ENCODE measurements at places on chromosomes 7 and 10. TPM values are rescaled to one million over a fixed set of nuclear protein-coding genes. Genes with fewer than 3 reads are reported as not detected.

DNA sequence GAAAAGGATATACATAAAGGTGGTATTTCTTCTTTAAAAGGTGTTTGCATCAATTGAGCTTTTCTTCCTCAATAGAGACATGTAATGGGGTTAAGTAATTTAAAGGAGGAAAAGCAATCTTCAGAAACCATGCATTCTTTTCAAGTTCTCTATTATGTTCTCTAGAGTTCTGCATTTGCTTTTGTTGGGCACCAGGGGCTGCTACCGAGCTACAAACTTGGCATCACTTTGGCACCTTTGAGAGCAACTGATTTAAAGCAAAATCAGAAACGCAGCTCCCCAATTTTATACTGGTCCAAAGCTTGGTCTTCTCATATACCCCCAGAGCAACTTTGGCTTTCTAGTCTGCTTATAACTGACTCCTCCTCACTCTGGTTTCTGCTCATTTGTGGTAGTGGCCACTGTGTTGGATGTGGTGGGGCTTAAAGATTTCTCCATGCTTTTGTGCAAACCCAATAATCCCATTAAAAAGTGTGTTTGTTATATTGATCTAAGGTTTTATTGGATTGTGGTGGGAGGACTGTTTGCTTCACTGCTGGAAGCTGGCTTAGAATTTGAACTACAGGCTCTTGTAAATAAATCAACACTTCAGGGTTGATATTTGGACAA lies 712.1 kb downstream of the PHTF2 start:
- DNase-seq, result peak; percentile 19

DNA sequence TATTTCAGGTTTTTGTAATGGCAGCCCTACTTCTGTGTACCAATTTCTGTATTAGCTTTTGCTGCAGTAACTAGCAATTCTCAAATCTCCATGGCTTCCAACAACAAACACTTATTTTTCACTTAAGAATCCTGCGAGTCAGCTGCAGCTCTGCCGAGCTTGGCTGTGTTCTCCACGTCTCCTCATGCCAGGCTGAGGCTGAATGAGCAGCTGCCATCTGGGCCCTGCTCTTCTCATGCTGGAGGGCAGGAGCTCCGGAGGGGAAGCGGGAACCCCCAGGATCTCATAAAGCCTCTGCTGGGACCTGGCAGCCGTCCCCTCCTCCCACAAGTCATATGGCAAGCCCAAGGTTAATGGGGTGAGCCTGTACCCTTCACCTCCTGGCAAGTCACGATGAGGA lies 591.1 kb downstream of the SDK1 start:
- no peak for DNase-seq

GRCh38 chr7:29642494-29643155 lies 79.0 kb downstream of the PRR15 start:
- peak; percentile 66 for DNase-seq

GRCh38 chr7:43868181-43868580 lies 1.1 kb downstream of the MRPS24 start:
- no peak for DNase-seq

- no peak for DNase-seq
These were observed 529.9 kb downstream of the XPNPEP1 start for GRCh38 chr10:109393425-109393824.

GRCh38 chr10:126511917-126512479 lies 123.7 kb upstream of the ADAM12 start:
- no peak for DNase-seq

GRCh38 chr10:7035126-7035761 lies 375.6 kb downstream of the SFMBT2 start:
- no peak for DNase-seq

GRCh38 chr10:72146071-72146470 lies 57.7 kb upstream of the SPOCK2 start:
- DNase-seq, result no peak

- DNase-seq, result no peak
These were observed 232.5 kb downstream of the COBL start for GRCh38 chr7:51084121-51084520.

- DNase-seq, result no peak
These were observed 143.8 kb downstream of the TPST1 start for GRCh38 chr7:66348959-66349358.

GRCh38 chr10:52400562-52400961 lies 86.5 kb downstream of the DKK1 start:
- DNase-seq, result no peak

- DNase-seq, result peak; percentile 47
These were observed 479 bp downstream of the CYP26A1 start for GRCh38 chr10:93074147-93074596.

DNA sequence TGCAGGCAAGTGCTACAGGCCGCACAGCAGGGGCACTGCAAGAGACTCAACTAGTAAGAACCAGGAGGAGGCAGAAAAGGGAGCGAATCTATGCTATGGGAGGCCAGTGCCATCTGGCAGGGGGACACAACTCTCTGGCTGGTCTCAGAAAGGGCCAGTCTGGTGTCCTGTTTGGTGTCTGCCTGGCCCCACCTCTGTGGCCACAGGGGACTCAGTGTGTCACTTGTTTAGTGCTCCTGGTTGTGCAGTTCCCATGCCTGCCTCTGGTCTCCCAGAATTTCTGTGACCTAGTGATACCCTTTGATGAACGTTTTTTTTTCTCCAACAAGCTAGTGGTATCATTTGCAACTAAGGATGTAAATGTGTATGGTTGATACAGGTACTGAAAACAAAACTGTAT lies 59.2 kb upstream of the JCAD start:
- DNase-seq, result no peak

DNA sequence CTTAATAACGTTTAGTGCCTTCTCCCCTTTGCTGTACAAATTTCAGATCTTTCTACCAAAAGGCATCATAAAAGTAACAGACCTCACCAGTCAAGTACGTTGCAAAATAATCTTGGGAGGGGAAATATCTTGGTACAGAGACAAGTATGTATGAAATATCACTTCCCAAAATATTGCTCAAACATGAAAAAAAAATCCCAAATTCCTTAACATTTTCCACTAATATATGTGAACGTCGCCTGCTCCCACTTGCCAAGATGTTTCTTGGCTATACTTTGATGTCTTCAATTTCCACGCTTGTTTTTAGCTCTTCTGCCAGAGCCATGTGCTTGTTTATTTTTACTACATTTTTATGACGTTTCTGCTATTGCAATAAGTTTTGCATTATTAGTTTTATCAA lies 223.5 kb downstream of the PLXNA4 start:
- no peak for DNase-seq

DNA sequence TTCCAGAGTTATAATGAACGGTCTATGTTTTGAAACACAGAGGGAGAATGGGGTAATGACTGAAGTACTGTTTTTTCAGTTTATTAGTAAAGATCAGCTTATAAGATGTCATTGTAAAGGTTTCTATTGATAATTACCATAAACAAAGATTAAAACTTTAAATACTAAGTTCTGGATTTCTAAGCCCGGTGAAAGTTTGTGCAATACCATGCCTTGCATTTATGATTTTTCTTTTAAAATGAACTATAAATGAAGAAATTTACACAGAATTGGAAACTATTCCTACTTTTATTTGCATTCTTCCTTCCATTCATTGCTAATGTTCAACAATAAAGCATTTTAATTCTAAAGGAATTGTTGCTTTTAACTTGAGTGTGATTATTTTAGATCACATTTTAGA lies 4.9 kb downstream of the MEOX2 start:
- DNase-seq, result no peak

DNA sequence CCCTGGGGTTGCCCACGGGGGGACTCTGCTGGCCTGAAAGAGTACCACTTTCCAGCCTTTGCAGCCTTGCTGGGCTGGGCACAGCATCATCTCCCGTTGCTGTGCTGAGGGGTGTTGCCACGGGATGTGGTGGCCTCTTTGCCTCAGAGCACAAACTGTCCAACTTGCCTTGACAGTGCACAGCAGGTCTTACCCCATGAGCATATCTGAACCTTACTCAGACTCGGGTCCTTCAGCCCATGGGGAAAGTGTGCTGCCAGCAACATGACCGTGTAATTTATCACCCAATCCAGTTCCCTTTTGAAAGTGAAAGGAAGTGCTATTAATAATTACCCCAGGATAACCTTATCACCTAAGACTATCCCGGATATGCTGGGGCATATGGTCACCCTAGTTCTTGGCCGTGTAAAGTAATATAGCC lies 46.8 kb downstream of the TBXAS1 start:
- peak; percentile 15 for DNase-seq

GRCh38 chr7:45007106-45007505 lies 7.1 kb downstream of the CCM2 start:
- DNase-seq, result no peak

GRCh38 chr10:75941223-75941801 lies 509.9 kb downstream of the LRMDA start:
- DNase-seq, result no peak

- no peak for DNase-seq
These were observed 116.6 kb downstream of the CTTNBP2 start for GRCh38 chr7:117756586-117757085.

DNA sequence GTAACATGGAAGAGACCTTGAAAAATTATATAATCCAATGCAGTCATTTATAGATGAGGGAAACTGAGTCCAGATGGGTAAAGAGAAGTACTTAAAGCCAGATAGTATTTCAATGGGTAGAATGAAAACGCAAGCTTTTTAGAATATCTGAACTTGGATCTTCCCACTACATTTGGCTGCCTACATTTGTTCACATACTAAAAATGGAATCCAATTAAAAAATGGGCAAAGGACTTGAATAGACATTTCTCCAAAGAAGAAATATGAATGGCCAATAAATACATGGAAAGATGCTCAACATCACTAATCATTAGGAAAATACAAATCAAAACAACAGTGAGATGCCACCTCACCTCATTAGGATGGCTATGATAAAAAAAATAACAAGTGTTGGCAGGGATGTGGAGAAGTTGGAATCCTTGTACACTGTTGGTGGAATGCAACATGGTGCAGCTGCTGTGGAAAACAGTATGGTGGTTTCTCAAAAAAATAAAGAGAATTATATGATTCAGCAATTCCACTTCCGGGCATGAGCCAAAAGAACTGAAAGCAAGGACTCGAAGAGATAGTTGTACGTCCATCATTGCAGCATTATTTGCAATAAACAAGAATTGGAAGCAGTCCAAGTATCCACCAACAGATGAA lies 188.0 kb downstream of the FRMD4A start:
- DNase-seq, result no peak

- DNase-seq, result no peak
These were observed 54.7 kb downstream of the HSPA12A start for GRCh38 chr10:116687633-116688032.

DNA sequence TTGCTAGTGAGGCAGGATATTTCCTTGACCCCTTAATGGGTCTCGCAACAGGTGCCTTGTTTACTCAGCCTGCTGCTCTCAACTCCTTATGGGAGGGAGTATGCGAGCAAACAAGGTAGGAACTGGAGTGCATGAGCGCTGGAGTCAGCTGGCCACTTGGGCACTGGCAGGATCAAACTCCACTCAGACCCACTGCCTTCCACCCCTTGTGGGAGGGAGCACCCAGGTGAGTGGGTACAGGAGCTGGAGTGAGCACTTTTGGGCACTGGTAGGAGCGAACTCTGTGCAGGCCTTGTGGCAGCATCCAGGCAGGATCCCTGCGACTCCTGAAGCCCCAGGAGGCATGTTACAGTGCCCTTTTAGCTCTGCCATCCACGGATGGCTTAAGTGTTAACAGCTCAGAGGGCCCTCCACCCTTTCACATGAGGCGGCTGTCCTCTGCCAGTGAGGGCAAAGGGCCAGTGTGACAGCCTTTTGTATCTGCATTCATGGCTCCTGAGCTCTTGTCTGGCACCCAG lies 123.2 kb downstream of the ST7 start:
- no peak for DNase-seq

DNA sequence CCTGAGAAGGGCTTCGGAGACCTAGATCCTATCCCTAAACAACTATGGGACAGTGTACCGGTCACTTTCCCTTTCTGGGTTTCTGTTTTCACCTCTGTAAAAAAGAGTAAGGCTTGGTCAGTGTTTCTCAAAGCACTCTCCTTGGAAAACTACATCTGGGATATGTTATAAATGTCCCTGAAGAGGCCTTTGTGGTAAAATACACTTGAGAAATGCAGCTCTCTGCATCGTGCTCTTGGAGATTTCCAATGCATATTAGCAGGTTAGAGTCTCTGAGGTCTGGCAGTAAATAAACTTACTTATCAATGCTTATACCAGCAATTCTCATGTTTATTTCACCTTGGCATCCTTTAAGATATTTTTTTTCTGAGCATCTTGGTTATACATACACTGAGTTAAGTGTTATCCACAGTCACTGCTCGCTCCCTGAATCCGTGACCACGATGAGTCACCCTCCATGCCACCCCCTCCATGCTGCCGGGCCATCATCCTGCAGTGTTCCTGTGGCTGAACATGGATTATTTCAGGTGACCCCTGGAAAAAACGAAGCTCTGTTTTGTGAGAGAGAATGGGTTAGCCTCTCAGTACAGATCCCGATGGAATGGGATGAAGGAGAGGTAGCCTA lies 3.3 kb upstream of the TBXAS1 start:
- peak; percentile 59 for DNase-seq

DNA sequence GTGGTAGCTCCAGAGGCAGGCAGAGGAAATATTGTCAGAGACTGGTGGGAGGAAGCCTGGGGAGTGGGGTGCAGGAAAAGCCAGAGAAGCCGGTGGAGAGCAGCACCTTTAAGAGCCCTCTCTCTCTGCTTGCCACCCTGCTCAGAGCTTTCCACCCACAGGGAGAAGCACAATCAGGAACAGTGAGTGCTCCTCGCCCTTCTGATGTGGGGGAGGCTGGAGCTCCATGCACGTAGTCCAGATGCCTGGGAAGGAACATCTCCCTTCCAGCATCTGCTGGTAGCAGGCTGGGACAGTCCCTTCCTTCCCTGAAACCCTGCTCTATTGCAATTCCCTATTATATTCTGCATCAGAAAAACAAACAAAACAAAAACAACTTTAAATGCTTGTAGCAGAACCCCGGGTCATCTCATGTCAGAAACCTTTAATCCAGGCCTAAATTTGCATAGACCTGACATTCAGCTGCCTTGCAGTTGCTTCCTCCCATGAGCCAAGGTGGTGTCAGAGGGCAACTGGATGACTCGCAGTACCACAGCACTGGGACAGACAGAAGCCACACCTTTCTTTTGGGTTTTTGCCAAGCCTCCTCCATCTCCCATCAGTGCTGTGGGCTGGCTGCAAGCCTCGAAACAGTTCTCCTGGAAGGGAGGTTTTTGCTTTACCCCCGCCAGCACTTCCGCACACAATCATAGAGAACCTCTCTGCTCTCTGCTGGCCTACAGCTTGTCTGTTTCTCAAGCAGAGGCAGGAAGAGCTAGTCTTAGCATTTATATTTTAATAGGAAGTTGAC lies 13.1 kb downstream of the AVPI1 start:
- no peak for DNase-seq

- no peak for DNase-seq
These were observed 72.3 kb downstream of the GLCCI1 start for GRCh38 chr7:8040768-8041369.

- no peak for DNase-seq
These were observed 136.2 kb downstream of the LHPP start for GRCh38 chr10:124597846-124598165.

The ZNF679 gene
- not detected for total RNA-seq

The OR2A1 gene
- total RNA-seq, result not detected

The FUOM gene
- 15.0 TPM for total RNA-seq

The TRIM74 gene
- not detected for total RNA-seq

The OR13A1 gene
- total RNA-seq, result not detected

The NHLRC2 gene
- total RNA-seq, result 20.2 TPM

The FHIP2A gene
- 10.9 TPM for total RNA-seq

The NPY4R2 gene
- not detected for total RNA-seq

The PAOX gene
- total RNA-seq, result 2.9 TPM

The SDK1 gene
- total RNA-seq, result 20.0 TPM

The TLX1 gene
- not detected for total RNA-seq

The NKX2-3 gene
- not detected for total RNA-seq

The MSS51 gene
- 2.9 TPM for total RNA-seq

The ACTL6B gene
- not detected for total RNA-seq

The AKR1C8 gene
- not detected for total RNA-seq

The OPALIN gene
- total RNA-seq, result not detected

The DKK1 gene
- 122 TPM for total RNA-seq

All from Calu3 (cell line).